ENCODE measurements at places on chromosomes 2 and 18.

DNA sequence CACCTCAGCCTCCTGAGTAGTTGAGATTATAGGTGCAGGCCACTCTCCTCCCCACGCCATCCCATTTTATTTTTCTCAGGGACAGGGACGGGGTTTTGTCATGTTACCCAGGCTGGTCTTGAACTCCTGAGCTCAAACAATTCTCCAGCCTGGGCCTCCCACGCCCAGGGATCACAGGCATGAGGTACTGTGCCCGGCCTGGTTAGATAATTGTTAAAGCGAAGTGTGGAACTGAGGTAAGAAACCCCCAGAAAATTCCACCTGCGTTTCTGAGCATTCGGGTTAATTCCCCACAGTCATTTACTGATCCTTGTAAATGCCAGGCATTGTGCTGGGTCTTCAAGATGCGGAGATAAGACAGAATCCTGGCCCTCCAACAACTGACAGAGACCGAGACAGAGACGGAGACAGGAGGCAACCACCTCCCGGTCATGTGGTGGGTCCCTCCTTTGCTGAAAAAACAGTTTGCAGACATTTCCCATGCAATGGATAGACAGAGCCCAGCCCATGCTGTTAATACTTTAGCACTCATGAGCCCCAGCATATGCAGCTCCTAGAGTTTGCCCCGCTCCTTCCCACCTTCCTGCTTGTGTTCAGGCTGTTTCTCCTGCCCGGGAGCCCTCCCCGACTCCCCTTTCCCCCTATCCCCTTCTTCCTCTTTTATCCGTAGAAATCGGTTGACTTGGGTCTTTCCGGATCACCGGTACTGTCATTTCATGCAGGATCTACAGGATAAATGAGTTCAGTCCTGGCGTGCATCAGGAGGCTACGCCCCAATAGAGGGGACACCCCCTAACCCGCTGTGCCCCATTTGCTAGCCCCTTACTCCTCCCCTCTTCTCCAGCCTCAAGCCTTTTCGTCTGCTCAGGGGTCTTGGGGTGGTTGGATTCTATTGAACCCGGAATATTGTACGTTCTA lies 1.6 kb upstream of the RHOB start:
- DNase-seq = no peak

DNA sequence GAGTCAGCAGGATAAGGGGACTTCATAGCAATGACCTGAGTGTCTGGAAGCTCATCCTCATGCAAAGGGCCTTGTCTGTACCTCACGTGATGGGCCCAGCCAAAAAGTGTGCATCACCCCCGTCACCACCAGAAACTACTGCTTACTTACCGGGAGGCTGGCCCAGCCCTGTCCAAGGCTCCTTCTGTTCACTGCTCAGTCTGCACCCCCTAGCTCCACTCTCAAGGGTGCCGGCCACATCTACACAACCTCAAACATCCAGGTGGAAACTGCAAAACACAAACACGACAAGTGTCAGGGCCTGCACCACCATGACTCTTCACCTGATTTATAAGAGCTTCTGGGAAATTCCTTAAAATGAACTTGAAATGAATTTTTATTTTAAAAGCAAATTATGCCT lies 55.1 kb downstream of the ADD2 start:
- no peak for DNase-seq

DNA sequence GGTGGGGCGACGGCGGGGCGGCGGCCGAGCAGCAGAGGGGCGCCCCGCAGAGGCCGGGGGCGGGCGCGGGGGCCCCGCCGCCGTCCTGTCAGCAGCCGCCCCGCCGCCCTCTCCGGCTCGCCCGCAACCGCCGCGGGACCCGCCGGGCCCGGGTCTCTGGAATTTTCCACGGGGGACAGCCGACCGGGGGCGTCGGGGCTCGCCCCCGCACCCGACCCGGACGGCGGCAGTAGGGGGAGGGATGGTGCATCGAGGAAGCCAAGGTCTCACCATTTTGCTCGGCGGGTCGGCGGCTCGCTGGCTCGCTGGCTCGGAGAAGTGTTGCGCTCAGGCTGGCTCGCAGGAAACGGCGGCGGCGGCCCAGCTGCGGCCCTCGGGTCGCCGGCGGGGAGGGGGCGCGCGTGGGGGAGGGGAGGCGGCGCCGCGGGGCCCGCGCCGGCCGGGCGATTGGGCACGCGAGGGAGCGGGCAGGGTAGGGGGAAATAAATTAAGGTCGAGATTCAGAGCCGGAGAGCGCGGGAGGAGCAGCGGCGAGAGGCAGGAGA lies 405 bp downstream of the PPP3R1 start:
- DNase-seq = no peak

DNA sequence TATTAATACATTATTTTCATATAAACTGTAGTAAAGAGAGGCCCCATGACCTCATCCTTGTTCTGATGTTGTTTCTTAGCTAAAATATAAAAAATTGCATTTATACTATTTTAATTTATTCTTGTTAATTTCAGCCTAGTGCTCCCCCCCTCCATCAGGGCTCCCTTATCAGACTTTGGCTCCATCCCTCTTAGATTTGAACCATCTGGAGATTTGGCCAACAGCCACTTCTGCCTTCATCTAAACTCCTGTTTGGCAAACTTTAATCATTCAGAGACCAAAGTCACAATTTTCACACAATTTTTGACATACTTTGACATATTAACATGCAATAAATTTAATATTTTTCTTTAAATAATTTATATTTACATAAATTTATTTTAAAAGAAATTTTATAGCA lies 569.3 kb downstream of the TDRD15 start:
- DNase-seq = no peak

- DNase-seq = no peak
Observed at GRCh38 chr18:46416706-46417638, 240.0 kb downstream of the LOXHD1 start.

DNA sequence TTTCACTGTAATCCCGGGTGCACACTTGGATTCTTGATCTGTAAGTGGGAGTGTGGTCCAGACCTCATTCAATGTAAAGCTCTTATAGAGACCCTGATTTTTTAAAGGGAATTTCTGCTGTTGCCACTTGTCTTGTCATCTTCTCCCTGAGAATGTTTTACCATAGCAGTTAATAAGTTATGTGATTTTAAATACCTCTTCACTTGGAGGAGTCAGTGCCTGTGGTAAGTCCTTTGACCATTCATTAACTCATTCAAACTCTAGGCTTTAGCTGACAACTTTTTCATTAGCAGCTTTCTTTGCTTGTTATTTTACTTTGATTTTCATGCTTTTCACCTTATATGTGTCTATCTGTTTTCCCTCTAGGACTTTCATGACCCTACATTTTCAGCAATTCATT lies 51.3 kb downstream of the FMNL2 start:
- no peak for DNase-seq

- DNase-seq = no peak
Observed at GRCh38 chr2:61434314-61434713, 36.6 kb downstream of the USP34 start.

DNA sequence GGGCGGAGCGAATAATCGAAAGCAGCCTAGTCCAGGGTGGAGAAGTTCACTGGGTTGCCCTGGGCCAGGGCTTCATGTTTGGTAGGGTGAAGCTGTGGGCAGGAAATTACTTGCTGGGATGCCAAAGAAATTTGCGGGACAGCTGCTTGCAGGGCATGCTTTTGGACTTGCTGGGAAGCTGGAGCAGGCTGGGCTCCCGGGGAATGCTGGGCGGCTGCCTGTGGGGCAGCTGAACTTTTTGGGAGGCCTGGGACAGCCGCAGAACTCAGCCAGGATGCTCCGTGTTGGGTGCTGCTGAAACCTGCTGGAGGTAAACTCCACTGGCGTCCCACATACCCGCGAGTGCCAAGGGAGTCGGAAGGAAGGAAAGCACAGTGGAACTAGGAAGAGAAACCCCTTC lies 31.9 kb downstream of the ASB1 start:
- DNase-seq = no peak

GRCh38 chr2:144959416-144959815 lies 439.5 kb upstream of the ZEB2 start:
- DNase-seq = no peak

- DNase-seq = no peak
Observed at GRCh38 chr2:64582774-64583340, 58.7 kb downstream of the AFTPH start.

GRCh38 chr2:8568543-8569302 lies 113.1 kb upstream of the ID2 start:
- DNase-seq = no peak

DNA sequence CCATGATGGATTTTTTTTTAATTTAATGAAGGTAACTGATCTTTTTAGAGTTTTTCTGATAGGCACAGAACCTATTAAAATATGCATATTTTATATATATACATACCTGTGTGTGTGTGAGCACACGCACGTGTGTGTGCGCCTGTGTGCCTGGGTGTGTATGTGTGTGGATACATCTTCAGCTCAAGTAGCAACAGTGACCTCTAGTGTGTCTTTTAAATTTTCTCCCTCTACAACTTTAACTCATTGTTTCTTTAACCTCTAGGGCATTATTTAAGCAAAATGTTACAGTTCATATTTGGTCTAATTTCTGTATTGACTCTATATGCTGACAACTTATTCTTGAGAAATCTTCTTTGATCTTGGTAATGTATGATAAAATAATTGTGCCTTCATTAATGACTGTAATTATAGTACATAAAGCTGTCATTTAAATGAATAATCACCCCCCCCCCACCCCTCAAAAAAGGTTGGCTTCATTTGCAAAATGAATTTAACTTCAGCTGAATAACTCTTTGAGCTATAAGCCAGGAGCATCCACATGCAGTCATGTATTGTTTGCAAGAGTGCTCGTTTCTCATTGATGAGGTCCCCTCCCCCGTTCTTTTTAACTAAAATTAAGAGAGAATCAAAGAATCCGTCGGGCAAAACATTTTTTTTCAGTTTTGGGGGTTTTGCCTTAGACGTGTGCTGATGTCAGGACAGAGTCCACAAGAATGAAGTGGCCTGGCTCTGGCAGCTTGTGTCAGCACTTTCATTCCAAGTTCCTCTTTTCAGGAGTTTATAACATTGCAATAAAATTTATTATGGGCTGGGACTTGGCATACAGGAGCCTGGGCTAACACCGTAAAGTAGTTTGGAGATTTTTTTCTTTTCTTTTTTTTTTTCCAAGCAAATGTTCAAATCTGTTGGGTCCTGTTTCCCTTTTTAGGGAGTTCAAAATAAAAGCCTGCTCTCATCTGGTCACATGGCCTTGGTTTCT lies 80.0 kb downstream of the ETAA1 start:
- DNase-seq = no peak

DNA sequence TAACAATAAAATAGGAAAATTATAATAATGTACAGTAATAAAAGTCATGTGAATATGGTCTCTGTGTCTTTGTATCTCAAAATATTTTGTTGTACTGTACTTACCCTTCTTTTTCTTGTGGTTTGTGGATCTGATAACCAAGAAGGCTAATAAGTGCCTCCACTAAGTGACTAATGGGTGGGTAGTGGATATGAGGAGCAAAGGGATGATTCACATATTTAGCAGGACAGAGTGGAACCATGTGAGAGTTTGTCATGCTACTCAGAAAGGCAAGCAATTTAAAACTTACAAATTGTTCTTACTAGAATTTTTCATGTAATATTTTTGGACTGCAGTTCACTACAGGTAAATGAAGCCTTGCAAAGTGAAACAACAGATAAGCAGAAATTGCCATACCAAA lies 1241.2 kb upstream of the CDH2 start:
- no peak for DNase-seq

- DNase-seq = peak; percentile 79
Observed at GRCh38 chr2:202033317-202034248, at the start of gene FZD7. TSS of gene FZD7 (plus strand) at chr2:202033855. CDS start at chr2:202034648, 793 bp downstream.

GRCh38 chr2:3603536-3604206 lies 8.8 kb downstream of the COLEC11 start:
- DNase-seq = no peak

DNA sequence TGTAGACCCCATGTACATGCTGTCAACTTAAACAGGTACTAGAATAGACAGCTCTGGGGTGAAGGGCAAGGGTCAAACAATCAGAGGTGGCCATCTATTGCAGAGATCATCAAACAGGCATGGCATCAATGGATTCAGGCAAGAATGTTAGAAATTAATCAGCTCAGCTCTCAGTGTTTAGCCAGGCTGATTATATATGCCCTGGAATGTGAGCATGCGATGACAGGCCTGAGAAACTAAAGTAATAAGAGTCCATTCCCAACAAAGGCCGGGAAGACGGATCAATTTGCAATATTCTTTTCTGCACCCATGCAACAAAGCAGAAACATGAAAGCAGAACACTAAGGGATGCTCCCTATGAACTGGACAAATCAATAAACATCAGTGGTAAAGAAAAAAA lies 380.5 kb upstream of the SPRED2 start:
- DNase-seq = no peak

GRCh38 chr2:110816404-110817365 lies 84.3 kb downstream of the ACOXL start:
- DNase-seq = no peak

DNA sequence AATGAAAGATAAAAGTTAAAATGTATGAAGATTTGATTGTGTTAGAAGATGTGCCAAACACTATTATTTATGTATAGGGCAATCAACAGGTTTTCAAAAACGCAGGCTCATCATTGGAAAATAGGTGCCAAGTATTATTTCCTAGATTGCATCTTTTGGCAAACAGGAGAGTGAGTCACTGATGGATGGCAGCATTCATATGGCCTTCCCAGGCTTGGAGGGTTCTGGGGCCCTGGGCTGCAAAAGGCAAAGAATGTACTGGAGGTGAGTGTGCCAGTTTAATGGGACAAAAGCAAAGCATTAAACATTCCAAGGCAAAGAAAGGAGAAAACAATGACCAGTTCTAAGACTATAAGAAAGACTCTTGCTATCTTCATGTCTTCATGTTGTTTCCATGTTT lies 379.4 kb downstream of the RIT2 start:
- DNase-seq = no peak

- DNase-seq = no peak
Observed at GRCh38 chr18:31497836-31498573, at the start of gene DSG2. TSS of gene DSG2 (plus strand) at chr18:31498177. CDS start at chr18:31498252, 75 bp downstream.

GRCh38 chr2:128159437-128159836 lies 68.4 kb downstream of the UGGT1 start:
- DNase-seq = no peak

- no peak for DNase-seq
Observed at GRCh38 chr2:55843994-55844345, 79.6 kb downstream of the EFEMP1 start.

DNA sequence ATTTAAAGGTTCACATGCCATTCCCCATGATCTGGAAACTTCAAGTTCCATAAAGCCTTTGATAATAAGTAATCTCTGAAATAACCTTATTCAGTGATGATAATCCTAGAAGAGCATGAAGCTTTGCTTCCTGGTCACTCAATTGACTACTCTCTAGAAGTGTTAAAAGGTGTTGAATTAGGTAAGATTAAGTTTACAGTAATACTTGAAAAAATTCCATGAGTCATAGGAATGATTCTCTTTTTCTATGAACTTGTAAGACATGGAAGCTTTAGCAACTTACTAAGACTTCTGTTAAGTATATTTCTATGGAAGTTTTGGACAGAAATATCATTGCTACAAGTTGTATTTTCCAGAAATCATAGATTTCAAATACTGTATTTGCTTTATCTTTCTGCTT lies 100.6 kb downstream of the MYO1B start:
- DNase-seq = no peak
